Amniotic stem cell (primary cell): ENCODE measurements at places on chromosomes 3 and 15.

GRCh38 chr3:148307443-148307843, 390.3 kb upstream of the AGTR1 start:
- DNase-seq: no peak

- no peak for DNase-seq
These were observed 72.5 kb downstream of the MGLL start for GRCh38 chr3:127749787-127750225.

DNA sequence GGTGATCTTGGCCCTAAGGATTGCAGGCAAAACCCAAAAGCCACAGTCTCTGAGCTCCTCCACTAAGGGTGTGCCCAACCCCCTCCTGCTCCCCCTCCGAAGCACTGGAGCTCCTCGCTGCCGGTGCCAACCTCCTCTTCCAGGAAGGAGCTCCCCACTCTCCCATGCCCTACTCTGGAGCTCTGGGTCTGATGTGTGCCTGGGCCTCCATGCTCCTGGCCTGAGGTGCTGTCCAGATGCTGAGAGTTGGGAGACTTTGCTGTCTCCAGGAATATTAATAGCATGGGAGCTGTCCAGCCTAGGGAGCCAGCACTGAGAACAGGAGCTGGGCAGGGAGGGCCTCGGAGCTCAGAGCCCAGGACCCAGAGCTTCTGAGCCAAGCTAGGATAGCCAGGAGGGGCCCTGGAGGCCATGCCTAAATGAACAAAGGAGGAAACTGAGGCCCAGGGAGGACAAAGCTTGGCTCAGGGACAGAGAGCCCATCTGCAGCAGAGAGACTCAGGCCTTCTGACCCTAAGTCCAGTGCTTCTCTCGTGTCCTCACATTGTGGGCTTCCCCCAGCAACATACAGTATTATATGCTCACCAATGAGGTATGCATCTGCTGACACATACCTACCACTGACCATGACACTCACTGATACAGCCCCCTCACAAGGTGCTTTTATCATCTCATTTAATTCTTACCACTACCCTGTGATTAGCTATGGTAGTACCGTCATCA, 36.9 kb upstream of the HERC1 start:
- peak; percentile 29 for DNase-seq

DNA sequence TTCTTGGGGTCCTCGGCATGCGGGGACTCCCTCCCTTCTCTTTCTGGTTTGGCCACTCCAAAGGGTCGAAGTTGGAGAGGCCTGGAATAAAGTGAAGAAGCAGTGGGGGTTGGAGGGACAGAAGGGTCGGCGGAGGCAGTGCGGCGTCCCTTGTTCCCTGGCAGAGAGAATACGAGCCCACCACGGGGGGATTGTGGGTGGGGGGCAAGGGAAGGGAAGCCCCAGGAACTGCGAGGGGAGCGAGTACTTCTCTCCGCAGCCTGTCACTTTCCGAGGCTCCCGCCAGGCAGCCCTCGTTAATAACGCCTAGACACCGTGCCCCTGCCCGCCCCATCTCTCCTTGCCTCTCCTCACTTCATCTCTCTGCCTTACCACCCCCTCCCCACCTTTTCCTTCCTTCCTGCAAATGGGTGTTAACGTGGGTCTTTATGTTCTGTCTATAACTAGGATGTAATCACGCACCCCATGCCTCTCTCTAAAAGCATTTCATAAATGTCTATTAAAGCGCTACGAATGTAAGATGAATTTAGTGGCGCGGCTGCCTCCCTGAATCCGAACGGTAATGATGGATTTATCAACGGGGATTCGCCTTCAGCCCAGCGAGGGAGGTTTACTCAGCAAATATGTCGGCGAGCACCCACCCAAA, 13.7 kb downstream of the NR2F2 start:
- no peak for DNase-seq

DNA sequence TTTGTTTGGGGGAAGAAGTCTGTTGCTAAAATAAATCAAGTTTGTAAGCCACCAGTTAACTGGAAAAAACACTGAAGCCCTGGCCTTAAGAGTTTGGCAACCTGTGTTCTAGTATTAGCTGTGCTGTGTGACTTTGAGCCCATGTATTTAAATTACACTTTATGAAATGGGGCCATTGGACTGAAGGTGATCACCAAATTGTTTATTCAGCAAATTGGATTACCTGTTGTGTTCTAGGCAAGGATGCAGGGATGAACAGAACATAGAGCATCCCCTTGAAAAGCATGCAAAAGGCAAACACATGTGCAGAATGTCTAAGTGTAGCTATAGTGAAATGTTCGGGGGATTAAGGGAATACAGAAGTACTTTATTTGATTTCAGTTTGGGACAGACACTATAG, 54.6 kb downstream of the TMOD3 start:
- DNase-seq: no peak

DNA sequence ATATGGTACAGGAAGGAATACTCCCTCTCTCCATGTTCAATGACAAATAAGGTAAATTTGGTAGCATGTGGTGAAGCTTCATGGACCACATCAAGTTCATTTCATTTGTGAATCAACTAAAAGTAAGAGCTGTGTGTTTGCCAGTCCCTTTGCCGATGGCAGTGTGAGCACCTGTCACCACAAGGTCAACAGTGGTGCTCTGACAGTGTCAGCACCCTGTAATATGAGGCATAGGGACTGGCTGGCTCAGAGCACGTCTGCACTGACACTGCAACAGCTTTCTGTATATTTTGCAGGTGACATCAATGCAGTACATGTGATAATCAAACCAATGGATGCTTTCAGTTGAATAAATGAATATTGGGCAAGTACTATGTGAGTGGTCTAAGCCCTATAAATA, 852.4 kb downstream of the TUSC7 start:
- no peak for DNase-seq

DNA sequence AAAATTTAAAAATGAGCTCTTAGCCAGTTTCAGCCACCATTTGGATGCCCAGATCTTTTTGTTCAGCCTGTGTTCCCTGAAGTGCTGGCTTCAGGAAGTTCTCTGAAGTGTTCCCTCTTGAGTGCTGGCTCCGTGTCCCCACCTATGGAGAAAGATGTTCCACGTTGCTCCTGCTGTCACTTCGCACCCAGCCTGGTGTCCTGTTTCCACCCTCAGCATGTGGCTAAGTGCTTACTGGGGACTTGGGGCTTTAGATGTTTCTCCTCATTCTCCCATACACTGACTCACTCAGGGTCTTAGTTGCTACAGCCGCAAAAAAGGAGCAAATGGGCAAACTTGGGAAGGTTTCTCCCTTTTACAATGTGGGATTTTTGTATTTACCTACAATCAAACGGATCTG, 16.6 kb downstream of the CHCHD6 start:
- DNase-seq: no peak

GRCh38 chr3:130905551-130905950, 11.7 kb downstream of the ATP2C1 start:
- no peak for DNase-seq

DNA sequence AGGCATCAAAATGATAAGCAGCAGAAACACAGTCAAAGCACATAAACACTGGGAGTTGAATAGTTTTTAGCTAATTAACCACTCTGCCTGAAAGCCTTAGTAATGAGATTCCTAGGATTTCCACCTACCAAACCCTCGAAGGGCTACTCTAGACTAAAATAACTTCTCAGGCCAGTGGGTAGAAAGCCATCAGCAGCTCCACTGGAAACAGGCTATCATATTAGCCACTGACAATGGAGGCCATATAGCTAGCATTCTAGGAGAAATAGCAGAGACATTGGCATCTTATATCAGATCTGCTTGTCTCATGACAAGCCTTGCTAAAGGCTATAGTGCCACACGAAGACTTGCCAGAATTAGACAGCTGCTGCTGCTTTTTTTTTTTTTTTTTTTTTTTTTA, 4.5 kb upstream of the CAPN3 start:
- no peak for DNase-seq
